ENCODE measurements at places on chromosomes 2 and 18.
A peak's percentile ranks its signal among the peaks of the same experiment; 100 is the strongest.

DNA sequence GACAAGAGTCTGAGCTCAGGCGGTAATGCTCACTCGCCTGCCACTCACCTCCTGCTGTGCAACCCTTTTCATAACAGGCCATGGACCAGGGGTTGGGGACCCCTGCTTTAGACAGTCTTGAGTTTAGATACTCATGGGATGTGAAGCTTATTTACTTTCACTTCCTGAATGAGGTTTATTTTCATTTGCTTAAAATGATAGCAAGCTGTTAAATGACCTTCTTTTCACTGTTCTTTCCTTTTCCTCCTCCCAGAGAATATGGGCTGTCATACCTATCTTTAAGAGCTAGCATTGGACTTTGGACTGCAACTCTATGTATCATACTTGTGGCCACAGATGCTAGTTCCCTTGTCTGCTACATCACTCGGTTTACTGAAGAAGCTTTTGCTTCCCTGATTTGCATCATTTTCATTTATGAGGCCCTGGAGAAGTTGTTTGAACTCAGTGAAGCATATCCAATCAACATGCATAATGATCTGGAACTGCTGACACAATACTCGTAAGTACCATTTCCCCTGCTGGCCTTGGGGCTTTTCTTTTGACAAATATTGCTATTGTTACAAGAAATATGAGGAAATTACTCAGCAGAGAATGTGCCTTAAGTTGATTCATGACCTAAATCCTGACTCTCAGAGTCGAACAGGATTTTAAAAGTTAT is 168.5 kb downstream of the DPP4 start:
- peak; percentile 97 for DNase-seq

GRCh38 chr18:8499810-8500675 is 109.2 kb upstream of the RAB12 start:
- DNase-seq: no peak

- DNase-seq: no peak
Measured at GRCh38 chr2:43224131-43224570, 2.3 kb downstream of the ZFP36L2 start.

DNA sequence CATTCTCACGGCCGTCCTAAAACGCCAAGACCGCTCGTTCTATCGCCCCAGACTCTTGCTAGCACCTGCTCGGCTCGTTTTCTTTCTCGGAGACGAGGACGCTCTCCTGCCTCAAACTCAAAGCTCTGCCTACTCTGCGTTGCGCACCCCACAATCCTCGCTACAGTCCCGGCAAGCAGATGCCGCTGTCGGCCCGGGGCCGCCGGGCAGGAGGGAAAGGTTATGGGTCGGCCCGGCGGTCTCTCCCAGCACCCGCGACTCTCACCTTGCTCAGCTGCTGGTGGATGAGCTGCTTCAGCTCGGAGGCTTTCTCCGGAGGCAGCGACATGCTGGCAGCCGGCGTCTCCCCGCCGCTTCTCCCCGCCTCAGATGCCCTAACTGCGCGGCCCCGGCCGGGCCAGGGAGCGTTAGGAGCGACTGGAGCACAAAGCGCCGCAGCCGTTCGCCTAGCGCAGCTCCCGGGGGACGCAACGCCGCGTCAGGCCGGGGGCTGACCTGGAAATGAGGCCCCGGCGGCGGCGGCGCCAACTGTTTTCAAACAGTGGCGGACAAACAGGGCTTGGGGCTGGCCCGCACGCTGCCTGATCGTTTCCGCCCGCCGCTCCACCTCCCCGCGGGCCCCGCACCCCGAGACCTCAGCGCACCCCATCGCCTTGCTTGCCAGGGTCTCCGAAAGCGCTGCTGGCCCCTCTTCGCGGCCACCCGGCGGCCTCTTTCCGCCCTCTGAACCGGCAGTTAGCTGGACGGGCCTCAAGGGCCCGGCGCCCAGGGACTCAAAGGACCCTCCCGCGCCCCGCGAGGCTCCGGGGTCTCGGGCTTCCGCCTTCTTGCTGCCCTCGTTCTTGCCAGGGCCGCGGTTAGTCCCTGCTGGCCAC is at the start of the genes CEP76 and PSMG2:
Gene CEP76, minus strand, starts transcription at position 503 of the 875 bp plus-strand sequence. Its CDS starts 175 bp downstream, at position 328.
Gene PSMG2, plus strand, starts transcription at position 822 of the 875 bp plus-strand sequence. CDS start 66 bp downstream, outside the sequence.
- DNase-seq: no peak

- no peak for DNase-seq
Measured at GRCh38 chr2:229380101-229380625, 109.1 kb upstream of the PID1 start.

GRCh38 chr2:158359846-158360245 is 96.7 kb downstream of the CCDC148 start:
- DNase-seq: no peak

DNA sequence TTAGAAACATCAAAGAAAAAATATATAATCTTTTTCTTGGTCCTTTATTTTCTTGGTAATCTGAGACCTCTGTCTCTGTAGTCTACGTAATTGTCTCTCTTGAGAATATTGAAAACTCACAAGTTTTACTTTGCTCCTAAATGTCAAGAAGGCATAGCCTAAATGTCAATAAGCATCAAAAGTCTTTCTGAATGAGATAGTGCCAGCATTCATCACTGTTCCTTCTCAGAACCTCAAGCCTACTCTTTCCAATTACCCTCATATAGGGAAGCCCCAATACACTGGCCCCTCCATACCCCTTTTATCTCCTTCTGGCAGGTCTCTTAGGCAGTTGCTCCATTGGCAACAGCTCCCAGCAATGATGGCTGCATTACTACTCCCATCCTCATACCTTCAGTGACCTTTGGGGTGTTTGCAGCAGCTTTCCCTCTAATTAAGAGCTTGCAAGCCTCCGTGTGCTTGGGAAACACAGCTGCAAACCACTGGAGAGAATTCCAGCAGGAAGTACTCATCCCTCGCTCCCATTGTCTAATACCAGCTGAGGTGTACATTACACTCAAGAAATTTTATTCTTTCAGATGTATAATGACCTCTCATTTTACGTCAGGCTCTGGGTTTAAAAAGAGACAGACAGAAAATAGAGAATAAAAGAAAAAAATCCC is 95.8 kb downstream of the KYNU start:
- no peak for DNase-seq

DNA sequence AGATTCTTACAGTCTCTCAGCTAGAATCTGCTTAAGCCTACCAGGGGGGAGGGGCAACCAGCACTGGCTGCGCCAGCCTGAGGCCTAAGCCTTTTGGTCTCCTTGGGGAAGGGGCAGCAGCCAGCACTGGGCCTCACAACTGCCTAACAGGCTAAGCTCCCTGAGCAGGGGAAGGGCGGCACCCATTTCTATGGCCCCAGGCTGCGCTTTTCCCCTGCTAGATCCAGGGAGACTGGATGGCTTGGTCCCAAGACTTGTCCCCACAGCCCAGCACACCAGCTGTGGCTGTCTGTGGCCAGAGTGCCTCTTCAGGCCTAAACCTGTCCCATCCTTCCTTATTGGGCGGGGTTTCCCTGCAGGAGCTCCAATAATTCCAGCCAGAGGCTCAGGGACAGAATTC is 1230.3 kb upstream of the CRIM1 start:
- no peak for DNase-seq

DNA sequence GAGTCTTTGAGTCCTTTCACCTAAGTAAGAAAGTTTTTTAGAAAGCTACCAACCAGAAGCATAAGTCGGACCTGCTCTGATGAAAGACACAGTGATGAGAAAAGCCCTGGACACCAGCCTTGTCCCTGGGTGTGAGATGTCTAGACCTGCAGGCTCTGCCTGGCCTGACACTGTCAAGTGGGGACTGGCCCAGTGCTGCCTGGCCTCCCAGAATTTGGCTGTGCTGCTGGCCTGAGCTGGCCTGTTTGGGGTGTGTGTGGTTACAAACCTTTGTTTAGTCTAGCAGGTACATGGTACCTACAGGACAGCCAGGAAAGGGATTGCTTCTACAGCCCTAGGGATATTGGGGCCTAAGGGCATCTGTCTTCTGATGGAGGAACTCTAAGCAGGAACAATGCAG is 48.3 kb downstream of the ASB1 start:
- DNase-seq: no peak

- no peak for DNase-seq
Measured at GRCh38 chr2:66031236-66031635, 403.7 kb upstream of the MEIS1 start.

DNA sequence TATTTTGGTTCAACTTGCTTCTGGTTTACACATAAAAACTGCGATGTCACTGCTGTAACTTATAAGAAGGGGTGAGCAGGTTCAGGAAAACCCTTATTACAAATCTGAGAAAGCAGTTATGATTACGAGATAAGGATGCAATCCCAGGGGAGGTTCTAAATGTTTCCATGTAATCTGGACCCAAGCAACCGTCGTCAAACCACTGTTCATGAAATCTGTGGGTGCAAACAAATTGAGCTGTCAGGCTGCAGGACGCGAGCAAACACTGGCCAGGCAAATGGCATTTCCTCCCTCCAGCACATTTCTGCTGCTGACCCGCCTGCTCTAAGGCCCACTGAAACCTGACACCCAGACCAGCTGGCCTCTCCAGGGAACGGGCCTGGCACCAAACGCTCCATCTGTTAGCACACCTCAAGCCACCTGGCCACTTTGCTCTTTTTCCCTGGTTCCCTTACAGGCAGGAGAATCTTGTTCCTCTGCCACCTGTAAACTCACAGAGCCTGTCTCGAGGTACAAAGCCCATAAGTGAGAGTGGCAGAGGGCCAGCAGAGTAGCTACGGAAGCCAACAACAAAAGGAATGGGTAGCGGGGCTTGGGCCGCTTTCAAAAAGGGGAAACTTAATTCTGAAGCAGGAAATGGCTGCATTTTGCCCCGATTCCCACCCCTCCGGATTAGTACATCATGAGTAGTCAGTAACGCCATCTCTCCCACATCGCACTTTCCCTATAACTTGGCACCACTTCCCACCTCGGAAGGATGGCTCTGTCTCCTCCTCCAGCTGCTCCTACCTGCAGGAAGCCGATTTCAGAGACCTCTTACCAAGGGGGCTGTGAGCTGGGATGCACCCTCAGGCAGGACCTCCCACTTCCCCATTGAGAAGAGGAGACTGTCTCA is 26.5 kb downstream of the CRACDL start:
- DNase-seq: peak; percentile 94

DNA sequence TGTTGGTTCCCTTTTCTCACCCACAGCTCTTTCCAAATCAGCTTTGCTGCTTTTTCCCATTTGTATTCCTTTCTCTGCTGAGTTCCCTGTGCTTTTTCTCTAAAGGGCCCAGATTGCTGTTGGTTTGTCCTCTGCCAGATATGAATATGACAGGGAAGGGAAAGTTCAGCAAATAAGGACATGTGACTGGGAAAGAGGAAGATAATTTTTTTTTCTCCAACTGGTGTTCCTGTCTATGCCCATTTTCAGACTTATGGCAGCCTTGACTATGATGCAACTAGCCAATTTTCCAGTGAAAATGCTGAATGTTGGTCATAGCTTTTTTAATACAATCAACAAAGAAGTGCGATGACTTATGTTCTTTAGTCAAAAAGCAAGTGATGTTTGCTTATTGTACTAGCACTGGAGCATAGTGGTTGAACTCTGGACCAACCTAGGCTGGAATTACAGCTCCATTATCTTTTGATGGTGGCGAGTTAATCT is 7.7 kb downstream of the MDH1 start:
- DNase-seq: no peak
